ENCODE measurements at places on chromosomes 4 and X. TPM values are rescaled to one million over a fixed set of nuclear protein-coding genes. Genes with fewer than 3 reads are reported as not detected.

CAMK2D gene
- total RNA-seq = 44.8 TPM

DNA sequence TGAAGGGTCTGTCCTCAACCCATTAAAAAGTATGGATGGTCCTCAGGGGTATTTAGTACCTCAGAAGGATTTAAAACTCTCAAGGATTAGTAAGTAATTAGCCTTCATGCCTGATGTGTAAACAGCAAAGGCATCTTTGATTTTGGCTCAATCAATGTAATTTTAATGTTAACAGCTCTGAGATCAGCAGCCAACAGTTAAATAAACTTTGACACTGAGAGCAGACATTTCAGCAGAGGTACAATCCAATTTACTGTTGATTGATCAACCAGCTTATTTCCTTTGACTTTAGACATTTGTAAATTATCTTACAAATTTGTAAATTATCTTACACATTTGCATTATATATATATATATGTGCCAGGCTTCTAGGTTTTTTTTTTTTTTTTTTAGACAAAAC, 36.9 kb downstream of the STOX2 start:
- no peaks in the 10 kb centered on the region for H3K4me1 ChIP-seq
- no peak overlapping the region for H3K4me3 ChIP-seq
- no peaks in the 10 kb centered on the region for H3K27me3 ChIP-seq
- no peak for DNase-seq
- H3K36me3 ChIP-seq = no peaks in the 10 kb centered on the region

- no peak overlapping the region for H3K27ac ChIP-seq
- no peaks in the 10 kb centered on the region for H3K4me1 ChIP-seq
- no peaks in the 10 kb centered on the region for H3K36me3 ChIP-seq
- no peak for DNase-seq
- H3K27me3 ChIP-seq = no peaks in the 10 kb centered on the region
- H3K4me3 ChIP-seq = no peak overlapping the region
Measured at GRCh38 chr4:177077095-177077971, 232.3 kb upstream of the NEIL3 start.

DNA sequence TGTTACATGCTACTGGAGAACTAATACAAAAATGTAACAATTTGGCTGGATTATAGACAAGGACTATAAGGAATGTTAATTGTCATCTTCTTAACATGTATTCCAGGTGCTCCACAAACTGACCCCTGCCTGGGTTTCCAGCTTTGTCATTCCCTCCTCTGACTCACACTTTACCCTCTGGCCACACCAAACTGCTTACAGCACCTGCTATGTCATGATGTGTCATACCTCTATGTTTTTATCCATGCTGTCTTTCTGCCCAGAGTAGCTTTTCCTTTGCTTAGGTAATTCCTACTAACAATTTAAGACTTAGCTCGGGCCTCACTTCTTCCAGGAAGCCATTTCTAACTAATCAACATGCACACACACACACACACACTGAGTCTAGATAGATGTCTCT, 14.0 kb upstream of the SHROOM4 start:
- H3K4me1 ChIP-seq = no peaks in the 10 kb centered on the region
- no peaks in the 10 kb centered on the region for H3K36me3 ChIP-seq
- no peaks in the 10 kb centered on the region for H3K27me3 ChIP-seq
- H3K4me3 ChIP-seq = no peak overlapping the region
- DNase-seq = no peak
- H3K27ac ChIP-seq = no peak overlapping the region

All from adrenal gland (tissue), 19 donors.